ENCODE measurements at places on chromosomes 6 and 20.

DNA sequence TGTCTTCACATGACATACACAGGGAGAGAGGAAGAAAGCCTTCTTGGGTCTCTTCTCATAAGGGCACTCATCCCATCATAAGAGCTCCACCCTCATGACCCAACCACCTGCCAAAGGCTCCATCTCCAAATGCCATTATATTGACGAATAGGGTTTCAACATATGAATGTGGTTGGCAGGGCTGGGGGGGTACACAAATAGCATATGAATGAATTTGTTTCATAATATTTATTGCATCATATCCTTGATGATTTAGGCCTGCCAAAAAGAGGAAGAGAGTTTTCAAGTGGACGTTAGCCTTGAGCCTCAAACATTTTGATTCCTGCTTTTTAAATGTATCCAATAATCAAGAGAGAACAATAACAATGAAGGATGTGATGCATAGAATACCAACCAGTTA, 26.2 kb upstream of the OPRM1 start:
- DNase-seq: peak; percentile 85

DNA sequence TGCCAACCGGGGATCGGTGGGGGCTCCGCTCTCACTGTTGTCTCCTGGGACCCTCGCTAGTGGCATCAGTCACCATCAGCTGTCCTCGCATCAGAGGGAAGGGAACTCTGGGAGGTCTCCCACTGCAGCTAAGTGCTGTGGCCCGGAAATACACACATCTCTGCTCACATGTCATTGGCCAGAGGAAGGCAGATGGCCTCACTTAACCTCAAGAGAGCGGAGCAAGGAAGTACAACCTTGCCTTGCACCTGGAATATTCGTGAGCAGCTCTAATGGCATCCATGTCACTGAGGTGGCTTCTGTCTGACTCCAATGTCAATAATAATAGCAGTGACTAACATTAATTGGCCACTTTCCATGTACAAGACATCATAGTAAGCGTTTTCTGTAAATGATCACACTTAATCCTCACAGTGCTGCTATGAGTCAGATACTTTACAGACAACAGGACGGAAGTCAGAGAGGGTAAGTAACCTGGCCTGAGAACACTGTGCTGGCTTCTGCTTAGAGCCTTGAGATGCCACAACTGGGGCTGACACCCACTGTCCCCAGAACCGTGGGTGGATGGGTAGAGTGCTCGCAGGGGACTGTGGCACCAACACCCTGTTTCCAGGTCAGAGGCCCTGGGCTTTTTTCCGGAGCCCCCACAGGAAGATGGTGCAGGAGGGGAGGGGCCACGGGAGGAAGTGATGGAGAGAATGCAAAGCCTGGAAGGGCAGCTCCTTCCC, 6.0 kb downstream of the LHFPL5 start:
- DNase-seq: no peak

- DNase-seq: no peak
Observed at GRCh38 chr6:123062670-123063069, 66.6 kb downstream of the CLVS2 start.

- DNase-seq: no peak
Observed at GRCh38 chr6:149425754-149426153, 25.7 kb downstream of the SUMO4 start.

- DNase-seq: no peak
Observed at GRCh38 chr6:51640021-51640420, 447.4 kb downstream of the PKHD1 start.

DNA sequence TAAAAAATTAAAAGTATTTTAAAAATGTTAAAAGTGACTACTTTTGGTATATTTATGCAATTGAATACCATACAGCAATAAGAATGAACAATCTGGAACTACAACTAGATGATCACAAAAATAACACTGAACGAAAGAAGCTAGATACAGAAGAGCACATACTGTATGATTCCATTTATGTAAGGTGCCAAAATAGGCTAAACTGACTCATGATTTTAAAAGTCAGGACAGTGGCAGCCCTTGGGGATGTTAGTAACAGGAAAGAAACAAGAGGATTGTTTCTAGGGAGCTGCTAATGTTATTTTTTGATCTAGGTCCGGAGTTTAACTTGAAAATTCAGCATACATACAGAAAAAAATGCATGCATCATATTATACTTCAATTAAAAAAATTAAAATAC, 42.3 kb downstream of the KIF13A start:
- no peak for DNase-seq

DNA sequence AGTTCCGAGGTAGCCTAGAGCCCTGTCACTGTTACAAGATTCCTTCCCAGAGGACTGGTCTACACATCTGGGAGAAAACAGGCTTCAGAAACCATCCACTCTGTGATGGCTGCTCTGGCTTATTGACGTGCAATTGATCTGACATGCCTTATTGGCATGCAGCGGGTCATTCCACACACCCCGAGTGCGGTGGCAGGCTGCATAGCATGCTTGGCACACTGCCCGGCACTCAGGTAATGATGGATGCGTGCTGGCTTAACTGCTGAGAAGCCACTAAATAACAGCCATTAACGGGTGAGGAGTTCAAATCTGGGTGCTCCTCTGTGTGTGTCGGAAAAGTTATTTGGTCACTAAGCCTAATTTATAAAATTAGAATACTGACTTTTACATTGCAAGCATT, 67.9 kb upstream of the CDH4 start:
- no peak for DNase-seq

DNA sequence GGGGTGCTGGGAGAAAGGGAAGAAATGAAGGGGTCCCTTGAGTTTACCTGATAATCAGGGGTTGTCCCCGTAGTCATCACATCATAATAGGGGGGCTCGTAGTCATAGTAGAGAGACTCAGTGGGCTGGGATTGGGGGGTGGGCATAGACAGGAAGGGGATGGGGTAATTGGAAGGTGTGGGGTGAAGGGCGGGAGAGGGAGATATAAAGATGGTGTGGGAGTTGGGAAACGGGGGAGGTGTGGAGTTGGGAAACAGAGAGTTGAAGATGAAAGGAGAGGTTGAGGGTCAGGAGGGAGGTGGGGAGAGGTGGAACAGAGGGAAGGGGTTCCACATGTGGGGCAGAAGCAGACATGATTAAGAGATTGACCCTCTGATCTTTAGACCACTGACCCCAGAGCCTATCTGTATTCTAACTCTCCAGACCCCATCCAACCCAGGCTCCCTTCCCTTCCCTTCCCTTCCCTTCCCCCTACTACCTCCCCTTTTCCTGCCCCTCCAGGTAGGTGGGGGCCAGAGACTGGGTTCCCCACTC, 6.5 kb downstream of the COL11A2 start:
- no peak for DNase-seq

Data from NB4 (cell line).